Activated CD4-positive, alpha-beta T cell treated with anti-CD3 and anti-CD28 coated beads for 4 hours (primary cell): ENCODE measurements at places on chromosomes 2 and 18.

- DNase-seq = no peak
Observed at GRCh38 chr18:70288851-70289328, at the start of gene SOCS6. Gene SOCS6 (plus strand): TSS chr18:70289045. CDS start chr18:70324669, 35,624 bp downstream.

- no peak for DNase-seq
Observed at GRCh38 chr2:61707984-61708852, 145.6 kb downstream of the FAM161A start.

GRCh38 chr2:57888463-57888862 is 158.1 kb upstream of the VRK2 start:
- no peak for DNase-seq

DNA sequence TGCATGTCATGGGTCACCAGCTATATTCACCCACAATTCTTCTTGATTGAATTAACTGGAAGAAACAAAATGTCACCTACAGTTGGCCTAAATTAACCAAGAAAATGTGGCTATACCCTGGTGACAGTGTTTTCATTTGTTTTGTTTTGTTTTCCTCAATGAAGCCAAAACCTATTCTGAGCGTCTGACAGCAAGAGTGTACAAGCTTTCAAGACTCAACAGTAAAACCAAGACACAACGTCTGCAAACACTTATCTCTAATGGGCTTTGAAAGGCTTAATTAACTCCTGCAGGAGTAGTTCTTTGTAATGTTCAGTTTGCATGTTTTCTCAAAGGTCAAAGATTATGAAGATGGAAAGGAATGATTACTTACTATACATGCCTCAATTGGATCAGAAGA is 827.6 kb upstream of the KLHL29 start:
- no peak for DNase-seq

DNA sequence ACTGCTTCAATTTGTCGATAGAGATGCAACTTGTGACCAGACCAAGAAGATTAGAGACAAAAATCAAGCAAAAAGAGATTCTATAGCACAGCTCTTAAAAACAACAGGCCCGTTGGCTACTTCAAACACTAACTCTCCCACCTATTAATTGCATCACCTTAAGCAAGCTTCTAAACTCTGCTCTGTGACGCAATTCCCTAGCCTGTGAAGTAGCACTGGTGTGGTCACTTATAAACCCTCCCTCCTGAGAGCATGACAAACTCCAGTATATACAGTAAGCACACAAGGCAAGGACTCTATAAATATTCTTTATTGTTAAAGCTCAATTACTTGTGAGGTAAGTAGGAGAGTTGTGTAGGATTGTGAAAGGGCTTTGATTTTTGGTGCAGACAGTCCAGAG is 72.3 kb downstream of the CMPK2 start:
- DNase-seq = no peak

DNA sequence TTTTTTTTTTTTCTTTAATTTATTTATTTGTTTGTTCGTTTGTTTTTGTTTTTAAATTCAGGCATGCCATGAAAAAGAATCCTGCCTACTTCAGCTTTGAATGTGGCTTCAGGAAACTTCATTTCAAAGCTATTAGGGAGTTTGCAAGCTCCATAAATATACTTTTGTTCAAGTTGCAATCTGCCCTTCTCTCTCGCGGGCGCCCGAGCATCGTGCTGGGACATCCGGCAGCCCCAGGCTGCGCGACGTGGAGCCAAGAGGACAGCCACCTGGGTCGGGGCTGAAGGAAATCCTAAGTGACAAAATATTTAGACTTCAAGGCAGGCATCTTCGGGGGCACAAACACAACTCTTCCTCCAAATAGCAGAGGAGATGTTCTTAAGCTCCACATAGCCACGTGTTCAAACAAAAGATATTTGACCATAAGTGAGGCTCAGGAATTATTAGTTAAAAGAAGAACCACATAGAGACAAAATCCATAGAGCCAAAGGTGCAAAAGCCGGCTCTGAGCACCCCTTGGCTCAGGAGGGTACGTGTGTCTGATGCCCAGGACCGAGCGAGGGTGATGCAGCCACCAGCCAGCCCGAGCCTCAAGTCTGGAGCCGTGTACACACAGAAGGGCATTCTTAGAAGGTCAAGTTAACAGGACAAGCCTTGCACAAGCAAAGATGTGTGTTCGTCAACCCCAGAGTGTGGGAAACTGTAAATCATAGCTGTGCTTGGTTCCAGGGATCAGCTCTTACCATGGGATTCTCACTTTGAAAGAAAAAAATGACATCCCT is 256.5 kb upstream of the SALL3 start:
- no peak for DNase-seq

- DNase-seq = no peak
Observed at GRCh38 chr18:14941792-14942191, 193.8 kb downstream of the ANKRD30B start.

- DNase-seq = no peak
Observed at GRCh38 chr18:68288408-68288807, 426.5 kb downstream of the TMX3 start.

DNA sequence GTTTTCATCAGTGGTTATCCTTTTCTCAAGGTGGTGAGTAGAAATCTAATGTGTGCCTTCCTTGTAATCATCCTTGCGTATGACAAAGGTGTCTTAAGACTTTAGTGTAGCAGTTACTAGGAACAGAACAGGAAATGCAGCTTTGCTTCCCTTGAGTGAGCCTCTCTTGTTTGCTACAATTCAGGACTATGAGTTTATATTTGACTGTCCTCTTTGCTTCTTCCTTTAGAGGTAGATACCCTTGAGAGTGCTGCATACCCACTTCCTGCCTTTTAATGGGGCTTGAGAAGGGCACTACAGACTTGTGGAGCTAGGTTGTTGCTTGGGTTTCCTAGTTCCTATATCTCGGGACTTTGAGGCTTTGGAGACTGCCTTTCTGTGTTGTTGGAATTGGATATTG is 3.8 kb downstream of the KCNJ13 start:
- no peak for DNase-seq

- DNase-seq = no peak
Observed at GRCh38 chr2:239818531-239819011, 206.6 kb downstream of the NDUFA10 start.

- no peak for DNase-seq
Observed at GRCh38 chr18:33700513-33700976, 122.5 kb downstream of the ASXL3 start.

GRCh38 chr2:147829106-147829505 is 15.7 kb upstream of the ACVR2A start:
- DNase-seq = no peak

DNA sequence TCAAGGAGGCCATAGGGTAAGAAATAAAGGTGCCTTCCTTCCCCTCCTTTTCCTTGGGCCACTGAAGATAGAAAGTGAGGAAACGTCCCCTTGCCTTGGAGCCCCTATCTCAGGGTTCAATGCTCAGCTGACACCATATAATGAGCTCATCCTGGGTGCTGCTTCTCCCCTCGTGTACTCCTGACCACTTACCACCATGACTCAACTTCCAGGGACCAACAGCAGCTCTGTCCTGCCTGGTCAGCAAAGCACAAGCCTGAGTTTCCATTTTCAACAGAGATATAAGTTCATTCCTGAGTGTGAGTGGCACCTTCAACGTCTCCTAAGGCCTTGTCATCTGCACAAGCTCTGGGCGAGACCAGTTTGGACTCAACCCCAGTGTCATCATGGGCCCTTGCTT is 151.2 kb downstream of the CAPN13 start:
- no peak for DNase-seq

GRCh38 chr2:164386231-164386630 is 235.1 kb downstream of the GRB14 start:
- DNase-seq = no peak

GRCh38 chr18:9001209-9001608 is 101.3 kb upstream of the NDUFV2 start:
- DNase-seq = no peak

DNA sequence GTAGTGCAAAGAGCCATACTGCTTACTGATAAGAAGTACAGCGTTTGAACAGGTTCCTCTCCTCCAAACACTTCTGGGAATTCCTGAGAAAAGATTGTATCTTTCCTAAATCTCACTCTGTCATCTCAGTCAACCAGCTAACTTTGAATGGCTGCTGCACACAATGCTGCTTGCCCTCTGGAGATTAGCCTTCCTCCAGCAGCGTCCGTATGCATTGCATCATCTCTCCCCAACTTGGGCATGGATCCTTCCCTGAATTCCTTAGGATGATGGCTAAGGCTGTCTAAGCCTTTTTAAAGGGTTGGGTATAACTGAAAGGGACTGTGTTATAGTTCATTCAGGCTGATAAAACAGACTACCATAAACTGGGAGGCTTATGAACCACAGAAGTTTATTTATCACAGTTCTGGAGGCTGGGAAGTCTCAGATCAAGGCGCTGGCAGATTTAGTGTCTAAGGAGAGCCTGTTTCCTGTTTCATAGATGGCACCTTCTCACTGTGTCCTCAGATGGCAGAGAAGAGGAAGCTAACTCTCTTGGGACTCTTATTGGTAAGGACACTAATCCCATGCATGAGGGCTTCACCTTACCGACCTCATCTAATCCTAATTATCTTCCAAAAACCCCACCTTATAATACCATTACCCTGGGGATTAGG is 105.3 kb downstream of the PAX3 start:
- DNase-seq = no peak

DNA sequence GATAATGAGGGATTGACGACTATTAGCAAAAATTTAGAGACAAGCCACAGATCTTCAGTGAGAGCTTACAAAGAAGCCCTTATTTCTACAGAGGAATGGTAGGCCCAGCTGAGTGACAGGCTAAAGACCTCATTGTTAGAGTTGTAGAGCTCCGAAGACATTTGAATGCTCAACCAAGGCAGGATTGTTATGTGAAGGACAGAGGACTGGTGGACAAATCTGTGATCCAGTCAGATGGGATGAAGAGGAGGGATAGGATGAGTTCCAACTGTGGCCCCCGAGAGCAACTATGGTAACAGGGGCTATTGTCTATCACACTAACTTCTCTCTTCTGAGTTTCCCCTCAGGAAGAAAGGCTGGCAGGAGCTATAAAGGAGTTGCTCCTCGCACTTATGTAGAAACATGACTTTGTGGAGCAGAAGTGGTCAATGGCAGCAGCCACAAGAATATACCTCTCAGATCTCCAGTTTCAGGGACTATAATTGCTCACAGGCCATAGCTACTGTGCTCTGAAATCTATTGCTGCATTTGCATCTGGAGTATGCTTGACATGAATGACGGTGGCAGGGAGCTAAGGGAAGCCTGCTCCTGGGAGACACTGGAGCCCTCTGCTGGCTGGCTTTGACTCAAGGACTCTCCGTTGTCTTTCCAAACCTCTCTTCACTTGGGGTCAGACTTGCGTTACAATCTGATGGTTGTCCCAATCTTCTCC is 50.3 kb upstream of the GREB1L start:
- no peak for DNase-seq

- no peak for DNase-seq
Observed at GRCh38 chr2:10135296-10136089, 13.0 kb downstream of the RRM2 start.

GRCh38 chr2:130288467-130289403 is 54.0 kb upstream of the IMP4 start:
- DNase-seq = no peak

DNA sequence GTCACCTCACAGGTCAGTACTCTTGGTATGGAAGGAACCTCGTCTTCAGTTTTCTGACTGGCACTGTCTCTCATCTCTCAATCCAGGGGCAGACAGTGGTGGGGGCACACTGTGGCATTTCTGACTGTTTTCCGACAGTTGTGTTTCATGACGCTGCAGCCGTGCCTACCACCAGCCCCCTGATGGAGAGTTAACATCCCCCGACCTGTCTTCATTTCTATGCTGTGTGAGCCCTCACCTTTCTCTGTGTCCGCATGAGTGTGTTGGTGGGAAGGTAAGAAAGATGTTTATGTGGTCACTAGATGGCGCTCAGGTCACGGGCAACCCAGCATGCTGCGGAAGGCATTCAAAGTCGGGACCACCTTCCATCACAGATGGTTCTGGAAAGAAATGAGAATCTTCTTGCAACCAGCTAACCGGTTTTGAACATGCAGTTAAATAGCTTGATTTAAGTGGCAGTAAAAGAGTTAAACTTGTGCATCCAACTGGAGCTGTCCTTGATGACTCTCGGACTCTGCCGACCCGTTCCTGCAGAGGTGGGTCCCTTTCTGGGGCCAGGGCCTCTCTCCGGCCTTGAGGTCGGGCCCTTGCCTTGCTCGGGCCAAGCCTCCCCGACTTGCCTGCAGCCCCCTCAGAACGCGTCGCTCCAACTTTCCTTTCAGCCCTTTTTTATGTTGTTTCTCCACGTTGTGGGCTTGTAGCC is 92.4 kb downstream of the DYSF start:
- DNase-seq = peak; percentile 16

DNA sequence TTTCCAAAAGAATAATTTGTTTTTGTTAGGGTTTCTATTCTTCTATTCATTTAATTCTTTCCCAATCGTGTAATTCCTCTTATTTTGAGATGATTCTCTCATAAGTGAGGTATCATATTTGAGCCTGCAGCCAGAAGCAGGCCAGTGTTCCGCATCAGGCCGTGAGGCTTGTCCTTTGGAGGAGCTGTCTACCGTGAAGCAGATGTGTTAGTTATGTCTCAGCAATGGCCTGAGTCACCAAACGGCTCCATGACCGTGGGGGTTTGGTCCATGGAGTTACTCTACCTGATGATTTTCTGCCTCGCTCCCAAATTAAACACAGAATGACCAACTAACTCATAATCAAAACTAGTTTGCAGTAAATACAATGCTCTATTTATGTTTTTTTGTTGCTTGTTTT is 64.2 kb upstream of the TMEM87B start:
- DNase-seq = no peak

GRCh38 chr2:191365089-191365488 is 119.9 kb downstream of the MYO1B start:
- no peak for DNase-seq

DNA sequence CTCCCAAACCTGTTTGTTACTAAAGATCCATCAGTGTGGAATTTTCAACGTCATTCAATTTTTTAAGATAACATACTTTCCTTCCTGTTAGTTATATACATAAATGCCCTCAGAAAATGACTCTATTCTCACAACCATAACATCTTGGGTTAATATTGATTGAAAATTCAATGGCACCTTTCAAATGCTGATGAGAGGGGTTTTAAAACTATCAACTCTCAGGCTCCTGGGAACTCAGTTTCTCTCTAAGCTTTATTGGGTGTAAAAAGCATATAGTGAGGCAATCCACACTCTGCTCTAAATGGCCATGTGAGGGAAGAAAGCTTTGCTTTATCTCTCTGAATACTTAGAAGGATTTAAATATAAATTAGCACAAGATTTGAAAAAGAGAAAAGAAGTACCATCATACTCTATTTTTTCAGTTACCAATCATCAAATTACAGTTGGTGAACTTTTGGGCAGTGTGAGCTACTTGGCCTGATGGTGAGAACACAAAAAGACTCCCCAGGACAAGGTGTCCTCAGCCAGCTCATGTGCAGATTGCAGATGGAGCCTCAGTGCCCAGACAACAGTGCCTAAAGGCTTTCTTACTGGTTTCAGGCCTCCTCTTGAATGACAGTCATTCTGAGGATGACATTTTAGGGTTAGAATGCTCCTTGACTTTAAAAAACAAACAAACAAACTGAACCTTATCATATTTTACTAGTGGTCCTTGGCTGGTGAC is 24.6 kb upstream of the CERS6 start:
- no peak for DNase-seq

GRCh38 chr2:24225499-24226242 is 50.8 kb downstream of the FAM228A start:
- DNase-seq = no peak
